ENCODE measurements at places on chromosomes 5 and 9.

- DNase-seq = no peak
Measured at GRCh38 chr9:2337627-2338026, 284.0 kb upstream of the VLDLR start.

GRCh38 chr5:124741711-124742496, 4.5 kb downstream of the ZNF608 start:
- DNase-seq = no peak

- no peak for DNase-seq
Measured at GRCh38 chr5:145777445-145778063, 57.6 kb downstream of the PRELID2 start.

DNA sequence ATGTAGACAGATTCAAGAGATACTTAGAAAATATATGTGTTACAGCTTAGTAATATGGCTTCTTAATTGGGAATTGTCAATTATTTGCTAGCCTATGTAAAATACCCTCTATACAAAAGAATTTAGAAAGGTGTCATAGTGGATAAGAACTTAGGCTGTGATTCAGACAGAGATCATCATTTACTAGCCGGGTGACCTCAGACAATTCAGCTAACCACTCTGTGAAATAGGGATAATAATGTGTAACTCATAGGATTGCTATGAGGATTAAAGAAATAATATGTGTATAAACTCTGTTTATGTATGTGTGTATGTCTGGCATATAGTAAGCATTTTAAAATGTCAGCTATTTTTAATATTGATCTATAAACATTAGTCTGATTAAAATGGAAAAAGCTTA, 5.9 kb upstream of the LARS1 start:
- DNase-seq = no peak

DNA sequence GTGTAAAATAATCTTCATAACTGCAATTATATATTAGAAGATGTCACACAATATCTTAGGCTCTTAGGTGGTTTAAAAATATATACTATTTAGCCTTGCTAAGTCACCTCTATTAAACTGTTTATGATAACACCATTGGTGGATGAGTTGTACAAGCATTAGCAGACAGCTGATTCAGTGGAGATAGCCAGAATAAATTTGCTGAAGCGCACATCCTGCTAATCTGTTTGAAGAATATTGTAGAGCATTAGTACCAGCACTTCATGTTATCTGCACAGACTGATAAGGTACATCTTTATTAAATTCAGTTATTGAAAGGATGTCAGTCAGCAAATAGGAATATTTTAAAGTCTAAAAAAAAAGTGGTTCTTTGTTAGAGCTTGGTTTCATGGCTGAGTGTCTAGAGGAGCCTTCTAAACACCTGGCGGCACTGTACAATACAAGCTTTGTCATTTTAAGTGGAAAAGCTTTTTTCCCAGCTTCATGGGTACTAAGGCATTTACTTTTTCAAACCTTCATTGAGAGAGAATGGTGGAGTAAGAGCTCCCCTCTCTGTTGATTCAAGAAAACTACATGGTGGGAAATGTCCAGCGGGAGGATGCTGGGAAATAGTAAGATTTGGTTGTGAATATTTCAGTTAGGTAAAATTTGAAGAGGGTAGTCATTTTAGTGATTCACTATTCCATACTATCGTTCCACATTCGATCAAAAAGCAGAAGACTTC, 275.1 kb downstream of the SLF1 start:
- no peak for DNase-seq

GRCh38 chr5:143249851-143250250, 153.6 kb downstream of the NR3C1 start:
- DNase-seq = no peak

GRCh38 chr5:124952566-124952965, 206.1 kb upstream of the ZNF608 start:
- no peak for DNase-seq

DNA sequence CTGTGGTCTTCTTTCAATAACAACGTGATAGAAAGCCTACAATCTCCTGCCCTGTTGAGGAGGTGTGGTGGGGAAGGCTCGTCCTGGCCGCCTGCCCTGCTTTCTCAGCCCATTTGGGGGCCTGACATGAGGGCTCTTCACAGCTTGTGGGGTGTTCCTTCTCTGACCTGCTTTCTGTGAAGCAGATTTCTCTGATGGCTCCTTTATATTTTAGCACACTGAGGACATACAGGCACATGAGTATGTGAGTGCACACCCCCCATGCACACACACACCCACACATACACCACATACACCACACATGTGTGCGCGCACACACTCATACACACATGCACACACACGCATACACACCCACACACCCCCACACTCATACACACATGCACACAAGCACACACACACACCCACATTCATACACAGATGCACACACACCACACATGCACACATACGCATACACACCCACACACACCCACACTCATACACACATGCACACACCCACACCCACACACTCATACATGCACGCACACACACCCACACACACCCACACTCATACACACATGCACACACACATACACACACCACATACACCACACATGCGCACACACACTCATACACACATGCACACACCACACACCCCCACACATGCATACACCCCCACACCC, 117.5 kb downstream of the COL5A1 start:
- no peak for DNase-seq

DNA sequence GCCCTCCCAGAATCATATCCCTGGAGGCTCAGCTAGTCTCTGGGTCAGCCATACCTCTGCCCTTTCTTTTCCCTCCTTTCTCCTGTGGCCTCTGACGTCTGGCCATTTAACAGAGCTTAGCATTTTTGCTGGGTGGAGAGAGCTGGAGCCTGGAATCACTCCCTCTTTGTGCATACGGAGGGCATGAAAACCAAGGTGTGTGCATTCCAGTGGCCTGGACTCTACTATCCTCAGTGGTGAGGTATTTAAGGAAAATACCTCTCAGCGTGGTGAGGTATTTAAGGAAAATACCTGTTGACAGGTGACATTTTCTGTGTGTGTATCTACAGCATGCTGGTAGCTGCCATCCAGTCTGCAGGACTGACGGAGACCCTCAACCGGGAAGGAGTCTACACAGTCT, 27.5 kb downstream of the TGFBI start:
- no peak for DNase-seq

- DNase-seq = no peak
Measured at GRCh38 chr5:85549836-85550599, 1067.7 kb upstream of the COX7C start.

DNA sequence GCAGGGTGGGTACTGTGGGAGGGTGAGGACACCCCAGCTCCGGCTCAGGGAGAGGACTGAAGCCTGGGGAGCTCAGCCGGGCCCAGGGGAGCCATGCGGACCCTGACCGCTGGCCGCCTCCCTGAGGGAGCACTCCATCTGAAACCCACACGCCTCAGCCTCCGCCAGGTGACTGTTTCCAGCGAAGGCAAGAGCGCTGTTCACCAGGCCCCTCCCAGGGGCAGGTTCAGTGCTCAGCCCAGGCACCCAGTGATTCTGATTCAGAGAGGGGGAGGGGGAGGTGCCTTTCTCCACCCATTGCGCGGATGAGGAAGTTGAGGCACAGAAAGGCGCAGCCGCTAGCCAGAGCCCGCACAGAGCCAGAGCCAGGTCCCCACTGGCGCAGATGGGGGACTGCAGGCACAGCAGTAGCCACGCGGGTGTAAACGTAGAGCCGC, 27.0 kb downstream of the ADGRD2 start:
- no peak for DNase-seq

DNA sequence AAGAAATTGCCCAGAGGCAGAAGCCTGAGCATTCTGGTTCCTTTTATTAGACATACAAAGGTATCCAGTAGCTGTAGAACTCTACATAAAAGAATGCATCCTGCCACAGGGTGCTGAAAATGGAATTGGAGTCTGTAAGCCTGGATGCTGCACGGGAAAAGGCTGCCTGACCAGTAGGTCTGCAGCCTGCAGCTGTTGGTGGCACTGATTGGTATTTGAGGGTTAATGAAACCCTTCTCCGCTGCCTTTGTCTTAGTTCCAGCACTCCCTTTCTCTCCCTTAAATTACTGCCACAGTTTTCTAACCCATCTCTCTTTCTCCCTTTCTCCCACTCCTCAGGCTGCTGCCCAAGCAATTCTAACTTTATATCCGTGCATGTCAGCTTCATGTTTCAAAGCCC, 64.7 kb downstream of the BRINP1 start:
- no peak for DNase-seq

DNA sequence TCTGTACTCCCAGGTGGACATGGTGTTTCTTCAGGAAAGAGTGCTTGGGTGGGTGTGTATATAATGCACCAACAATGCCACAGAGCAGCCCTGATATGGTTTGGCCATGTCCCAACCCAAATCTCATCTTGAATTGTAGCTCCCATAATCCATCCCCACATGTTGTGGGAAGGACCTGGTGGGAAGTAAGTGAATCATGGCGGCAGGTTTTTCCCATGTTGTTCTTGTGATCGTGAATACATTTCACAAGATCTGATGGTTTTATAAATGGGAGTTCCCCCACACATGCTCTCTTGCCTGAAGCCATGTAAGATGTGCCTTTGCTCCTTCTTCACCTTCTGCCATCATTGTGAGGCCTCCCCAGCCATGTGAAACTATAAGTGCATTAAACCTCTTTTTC, 158.5 kb downstream of the NR3C1 start:
- no peak for DNase-seq

DNA sequence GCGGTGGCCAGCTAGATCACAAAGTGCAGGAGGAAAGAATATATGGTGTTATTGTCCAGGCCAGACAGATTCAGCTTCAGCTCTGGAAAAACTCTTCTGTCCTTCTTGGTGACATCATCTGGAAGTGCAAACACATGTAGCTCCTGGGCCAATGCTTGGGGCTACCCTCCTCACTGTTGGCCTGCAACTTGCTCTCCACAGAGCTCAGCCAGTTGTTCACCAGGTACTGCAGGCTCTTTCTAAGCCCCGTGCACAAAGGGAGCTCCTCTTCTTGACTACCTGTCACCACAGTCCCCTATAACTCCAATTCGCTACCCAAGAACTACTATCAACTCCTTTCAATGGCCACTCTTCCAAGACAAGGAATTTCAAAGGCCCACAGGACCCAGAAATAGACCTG, 1175.9 kb upstream of the CDH9 start:
- no peak for DNase-seq

- no peak for DNase-seq
Measured at GRCh38 chr9:21964925-21965385, 29.2 kb downstream of the CDKN2A start.

GRCh38 chr5:95080441-95080840, 204.5 kb downstream of the MCTP1 start:
- no peak for DNase-seq

DNA sequence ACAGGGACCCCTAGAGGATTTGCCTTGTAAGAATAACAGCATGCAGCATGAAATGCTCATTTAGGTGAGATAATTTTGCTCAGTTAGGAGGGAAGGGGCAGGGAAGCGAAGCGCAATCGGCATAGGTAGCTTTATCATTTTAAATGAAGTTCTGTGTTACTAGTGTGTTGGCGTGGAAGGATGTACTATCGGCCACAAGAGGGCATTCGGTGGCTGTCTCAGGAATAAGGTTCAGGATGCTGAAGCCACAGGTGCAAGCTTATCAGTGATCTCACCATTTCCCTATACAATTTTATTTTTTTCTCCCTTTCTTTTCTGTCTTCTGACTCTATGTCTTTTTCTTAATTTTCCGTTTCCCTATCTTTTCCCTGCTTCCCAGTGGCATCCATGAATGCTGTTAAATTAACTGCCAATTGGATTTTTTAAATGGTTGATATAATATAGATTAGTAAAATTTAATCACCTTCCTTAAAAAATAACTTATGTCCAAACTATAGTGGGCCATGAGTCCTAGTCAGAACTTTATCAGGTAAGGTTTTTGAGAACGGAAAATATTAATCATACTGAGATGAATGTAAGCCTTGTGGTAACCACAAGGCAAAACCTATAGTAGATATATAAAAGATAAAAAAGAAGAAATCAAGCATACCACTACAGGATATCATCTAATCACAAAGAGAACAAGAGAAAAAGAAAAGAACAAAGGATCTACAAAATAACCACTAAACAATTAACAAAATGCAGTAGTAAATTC, 1.2 kb upstream of the INSL6 start:
- peak; percentile 52 for DNase-seq

DNA sequence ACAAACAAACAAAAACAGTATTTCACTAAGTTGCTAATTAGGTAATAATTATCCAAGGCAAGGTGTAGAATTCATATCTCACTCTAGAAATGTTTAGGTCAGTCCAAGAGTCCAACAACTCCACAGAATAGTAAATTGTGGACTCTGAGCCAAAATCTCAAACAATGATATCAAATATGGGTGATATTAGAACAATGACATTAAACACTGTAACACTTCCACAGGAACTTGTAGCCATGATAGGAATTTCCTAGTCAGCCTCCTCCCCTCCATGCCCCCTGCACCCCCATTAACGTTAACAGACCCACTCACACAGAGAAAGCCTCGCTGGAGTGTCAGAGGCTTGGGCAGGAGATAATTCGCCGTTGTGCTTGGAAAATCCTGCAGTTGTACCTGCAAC, 305.0 kb upstream of the PIK3R1 start:
- DNase-seq = peak; percentile 42

GRCh38 chr9:113650207-113651131, 186.9 kb downstream of the RGS3 start:
- DNase-seq = peak; percentile 41

DNA sequence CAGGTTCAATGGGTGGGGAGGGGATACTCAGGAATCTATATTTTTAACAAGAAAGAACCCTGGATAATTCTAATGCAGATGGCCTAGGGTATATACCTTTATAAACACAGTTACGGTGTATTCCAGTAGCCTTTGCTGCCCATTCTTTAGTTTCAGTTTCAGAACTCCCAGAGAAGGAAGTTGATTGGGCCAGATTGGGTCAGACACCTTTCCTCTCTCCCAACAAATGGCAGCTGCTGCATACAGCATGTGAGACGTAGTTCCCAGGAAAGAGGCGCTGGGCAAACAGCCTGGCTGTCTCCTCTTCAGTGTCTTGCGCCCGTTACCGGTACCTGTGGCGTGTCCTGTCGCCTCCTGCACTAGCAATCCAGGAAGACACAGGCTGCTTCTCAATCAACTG, 20.4 kb downstream of the ACO1 start:
- DNase-seq = no peak

DNA sequence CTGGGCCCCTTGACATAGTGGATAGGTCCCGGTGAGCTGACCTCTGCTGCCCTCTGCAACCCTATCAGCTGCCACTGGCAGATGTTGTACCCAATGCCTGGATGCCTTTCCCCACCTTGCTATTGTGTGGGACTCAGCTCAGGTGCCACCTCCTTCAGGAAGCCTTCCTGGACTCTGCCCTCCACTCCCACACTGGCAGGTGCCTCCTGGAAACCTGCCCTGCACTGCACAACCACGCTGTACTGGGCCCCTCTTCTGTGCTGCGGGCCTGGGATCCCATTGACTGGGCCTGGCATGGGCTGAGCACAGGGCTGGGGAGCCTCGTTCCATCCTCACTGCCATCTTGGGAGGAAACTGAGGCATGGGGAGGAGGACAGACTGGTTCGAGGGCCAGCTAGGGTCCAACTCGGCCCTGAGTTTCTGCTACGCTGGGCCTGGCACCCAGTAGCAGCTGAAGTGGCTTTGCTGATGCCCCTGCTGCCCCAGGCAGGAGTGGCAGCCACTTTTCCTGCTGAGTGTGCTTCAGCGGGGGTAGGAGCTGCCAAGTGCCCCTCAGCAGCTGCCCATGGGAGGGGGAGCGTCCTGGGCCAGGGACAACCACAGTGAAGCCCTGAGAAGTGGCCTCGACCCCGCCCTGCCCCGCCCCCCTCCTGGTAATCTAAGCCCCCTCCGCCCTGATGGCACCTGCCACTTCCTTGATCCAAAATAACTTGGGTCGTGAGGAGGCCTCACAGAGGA, 1.3 kb downstream of the AK1 start:
- no peak for DNase-seq

Data from Peyer's patch (tissue), 4 donors.